Fibroblast of mammary gland (primary cell): ENCODE measurements at places on chromosomes 2 and 18.

- no peak for DNase-seq
These were observed 10.7 kb downstream of the ARHGAP15 start for GRCh38 chr2:143139835-143140393.

DNA sequence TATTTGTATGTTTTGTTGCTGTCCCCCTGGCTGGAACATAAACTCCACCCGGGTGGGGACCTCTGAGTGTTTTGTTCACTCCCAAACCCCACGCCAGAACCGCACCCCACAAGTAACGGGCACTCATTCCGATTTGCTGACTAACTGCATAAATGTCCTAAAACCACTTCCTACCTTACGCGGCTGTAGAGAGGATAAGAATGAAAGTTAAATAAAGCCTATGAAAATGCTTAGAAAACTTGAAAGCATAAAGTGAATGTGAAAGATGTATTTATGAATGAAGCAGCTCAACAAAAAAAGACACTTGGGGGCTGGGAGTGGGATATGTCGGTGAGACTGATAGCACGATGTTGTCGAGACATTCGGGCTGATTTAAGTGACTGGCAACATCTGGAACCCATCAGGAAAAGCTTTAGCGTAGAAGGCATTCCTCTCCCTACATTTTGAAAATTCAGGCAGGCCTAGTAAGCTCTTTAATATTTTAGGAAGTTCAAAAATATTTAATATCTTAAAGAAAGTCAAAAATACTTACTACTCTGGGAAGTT is 206.7 kb downstream of the SH3RF3 start:
- DNase-seq: peak; percentile 83

- DNase-seq: no peak
These were observed 94.6 kb downstream of the RTP5 start for GRCh38 chr2:241964133-241964532.

- DNase-seq: no peak
These were observed 620.0 kb upstream of the SLC39A10 start for GRCh38 chr2:195037045-195037444.

- no peak for DNase-seq
These were observed 21.2 kb upstream of the DARS1 start for GRCh38 chr2:136006658-136007057.

DNA sequence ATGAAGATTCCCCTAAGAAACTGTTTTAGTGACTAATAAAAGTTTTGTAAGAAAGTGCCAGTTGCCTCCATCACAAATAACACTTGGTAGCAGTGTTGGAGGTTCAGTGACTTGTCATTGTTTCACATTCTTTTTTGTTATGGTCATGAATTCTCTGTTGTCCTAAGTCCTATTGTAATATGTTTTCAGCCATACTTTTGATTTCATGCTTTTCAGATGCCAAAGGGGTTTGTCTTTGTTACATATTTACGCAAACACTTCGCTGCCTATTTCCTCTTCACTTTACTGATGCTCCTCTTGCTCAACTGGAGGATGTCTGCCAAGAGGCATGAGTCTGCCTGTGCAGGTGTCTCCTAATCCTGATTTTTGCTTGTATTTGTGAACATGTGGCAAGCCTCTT is 66.6 kb downstream of the PHLPP1 start:
- peak; percentile 96 for DNase-seq

DNA sequence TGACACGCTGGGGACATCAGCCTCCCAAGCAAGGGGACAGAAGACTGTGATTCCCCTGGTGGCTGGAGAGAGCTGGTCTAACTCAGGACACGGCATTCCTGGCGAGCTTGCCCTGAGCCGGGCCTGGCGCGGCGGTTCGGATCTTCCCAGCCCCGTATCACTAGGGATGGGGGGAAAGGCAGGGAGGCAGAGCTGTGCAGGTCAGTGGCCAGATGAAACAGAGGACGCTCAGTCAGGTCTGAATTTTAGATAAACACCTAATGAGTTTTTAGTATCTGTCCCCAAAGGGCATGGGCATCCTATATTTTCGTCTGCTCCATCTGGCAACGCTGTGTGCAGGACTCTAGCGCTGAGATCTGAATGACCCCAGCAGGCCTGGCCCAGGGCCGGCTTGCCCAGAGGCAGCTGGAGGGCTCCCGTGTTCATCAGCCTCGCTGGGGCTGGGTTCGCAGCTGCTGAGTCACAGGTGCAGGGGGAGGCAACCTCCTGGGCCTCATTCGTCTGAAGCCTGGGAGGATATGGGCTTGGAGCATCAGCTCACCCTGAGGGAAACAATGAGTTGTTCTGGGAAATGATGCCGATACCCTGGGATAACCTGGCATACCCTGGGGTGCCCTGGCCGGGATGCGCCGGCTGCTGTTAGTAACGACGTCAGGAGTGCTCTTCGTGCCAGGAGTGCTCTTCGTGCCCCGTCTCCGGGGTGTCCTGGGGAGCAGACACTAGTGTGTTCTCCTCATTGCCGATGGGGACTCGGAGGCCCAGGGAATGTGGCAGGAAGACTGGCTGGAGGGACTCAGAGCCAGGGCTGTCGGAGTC is 48.1 kb upstream of the HPCAL1 start:
- peak; percentile 50 for DNase-seq

DNA sequence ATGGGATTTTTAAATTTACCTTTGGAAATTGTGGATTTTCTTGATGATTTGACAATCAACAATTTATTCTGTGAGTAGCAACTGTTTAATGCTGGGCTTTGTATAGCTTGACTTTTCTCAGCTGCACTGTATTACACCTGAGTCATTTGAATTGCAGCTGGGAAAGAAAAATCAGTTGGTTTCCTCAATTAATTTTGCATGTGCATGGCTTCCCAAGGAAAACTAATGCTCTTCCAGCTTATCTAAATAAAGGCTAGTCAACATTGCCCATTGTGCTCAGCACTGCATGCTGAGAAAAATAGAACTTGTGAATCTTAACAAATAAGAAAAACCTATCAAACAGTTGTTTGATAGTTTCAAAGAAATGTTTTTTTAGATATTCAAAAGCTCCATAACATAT is 268.3 kb upstream of the CDH20 start:
- no peak for DNase-seq

GRCh38 chr2:4844881-4845280 is 847.3 kb upstream of the SOX11 start:
- DNase-seq: no peak

DNA sequence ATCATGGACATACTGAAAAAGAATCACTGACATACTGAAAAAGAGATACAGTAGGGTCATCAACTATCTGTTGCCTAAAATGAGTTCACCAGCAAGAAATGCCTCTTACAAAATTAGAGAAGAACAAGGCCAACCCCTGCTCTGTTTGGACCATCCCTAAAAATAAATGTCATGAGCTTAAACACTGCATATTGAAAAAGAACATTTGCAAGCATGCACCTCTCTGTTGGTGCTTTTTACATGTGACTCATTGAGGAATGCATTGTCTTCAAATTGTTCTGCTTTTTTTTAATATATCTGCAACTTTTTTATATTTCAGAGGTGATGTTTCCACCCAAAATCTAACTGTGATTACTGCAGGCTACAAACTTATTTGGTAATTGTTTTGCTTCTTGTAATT is 233.9 kb upstream of the LRATD1 start:
- DNase-seq: no peak

GRCh38 chr2:8455236-8456150 is 226.4 kb upstream of the ID2 start:
- DNase-seq: no peak

GRCh38 chr18:32317651-32318050 is 127.8 kb downstream of the MEP1B start:
- DNase-seq: peak; percentile 74

DNA sequence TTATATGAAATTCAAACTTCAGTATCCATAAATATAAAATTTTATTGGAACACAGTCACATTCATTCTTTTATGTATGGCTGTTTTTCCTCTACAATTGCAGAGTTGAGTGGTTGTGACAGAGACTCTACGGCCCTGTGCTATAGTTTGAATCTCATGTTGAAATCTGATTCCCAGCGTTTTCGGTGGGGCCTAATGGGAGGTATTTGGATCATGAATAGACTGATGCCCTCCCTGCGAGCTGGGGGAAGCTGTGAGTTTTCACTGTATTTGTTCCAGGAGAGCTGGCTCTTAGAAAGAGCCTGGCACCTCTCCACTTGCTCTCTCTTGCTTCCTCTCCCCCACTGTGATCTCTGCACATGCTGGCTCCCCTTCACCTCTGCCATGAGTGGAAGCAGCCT is 1.7 kb downstream of the PFN4 start:
- DNase-seq: no peak
